Right atrium auricular region (tissue), 2 donors: ENCODE measurements at places on chromosomes 2 and 18. TPM values are rescaled to one million over a fixed set of nuclear protein-coding genes. Genes with fewer than 3 reads are reported as not detected.

GRCh38 chr18:61950371-61950770 lies 57.6 kb upstream of the RNF152 start:
- DNase-seq: no peak

The FAM110C gene
- 12.4 TPM for total RNA-seq

The PTGR3 gene
- 33.9 TPM for total RNA-seq

- DNase-seq: no peak
Measured at GRCh38 chr18:10522574-10522973, 3.3 kb upstream of the NAPG start.
